ENCODE measurements at places on chromosomes 2 and 18. TPM values are rescaled to one million over a fixed set of nuclear protein-coding genes. Genes with fewer than 3 reads are reported as not detected.

The DIPK1C gene
- polyA plus RNA-seq = 0.14 TPM

The ZSCAN30 gene
- 53.8 TPM for polyA plus RNA-seq

The DYSF gene
- 15.5 TPM for polyA plus RNA-seq

The ZCCHC2 gene
- polyA plus RNA-seq = 10.5 TPM

The CYP27A1 gene
- 44.2 TPM for polyA plus RNA-seq

The POTEI gene
- polyA plus RNA-seq = 0.13 TPM

The DNPEP gene
- 54.3 TPM for polyA plus RNA-seq

The CASP8 gene
- 13.0 TPM for polyA plus RNA-seq
